ENCODE measurements at places on chromosomes 1 and 21.

DNA sequence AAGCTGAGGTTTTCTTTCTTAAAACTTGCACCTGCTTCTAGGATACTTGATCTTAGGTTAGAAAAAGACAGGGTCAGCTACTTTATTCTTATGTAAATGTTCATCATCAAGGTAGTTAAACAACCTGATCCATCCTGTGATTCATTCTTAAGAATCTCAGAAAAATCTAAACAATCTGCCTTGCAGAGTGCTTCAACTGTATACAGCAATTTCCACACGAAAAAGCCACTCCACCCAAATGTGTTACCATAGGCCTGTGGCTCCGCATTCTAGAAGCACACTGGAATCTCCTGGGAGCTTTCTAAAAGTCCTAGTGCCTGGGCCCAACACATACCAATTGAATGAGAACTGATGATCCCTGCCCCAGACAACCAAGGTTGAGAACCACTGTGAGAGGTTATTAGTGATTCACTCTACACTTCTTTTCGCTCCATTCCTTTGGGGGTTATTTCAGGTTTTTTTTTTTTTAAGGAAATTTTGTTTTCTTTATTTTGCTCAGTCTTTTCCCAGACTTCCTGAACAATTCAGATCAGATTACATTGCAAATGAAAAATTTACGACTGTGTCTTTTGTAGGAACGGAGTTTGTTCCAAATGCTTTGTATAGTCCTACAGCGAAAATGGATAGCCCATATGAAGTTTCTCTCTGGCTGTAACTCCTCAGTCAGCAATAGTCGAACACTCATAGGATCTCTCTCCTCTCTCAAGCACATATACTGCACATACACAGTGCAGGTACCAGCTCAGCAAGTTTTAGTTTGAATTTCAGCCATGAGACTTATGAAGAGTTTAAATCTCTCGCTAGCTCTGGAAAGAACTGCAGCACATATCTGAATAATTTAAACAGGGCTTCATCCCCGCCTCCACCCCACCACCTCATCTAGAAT, 16.1 kb downstream of the SMYD2 start:
- no peak for DNase-seq

DNA sequence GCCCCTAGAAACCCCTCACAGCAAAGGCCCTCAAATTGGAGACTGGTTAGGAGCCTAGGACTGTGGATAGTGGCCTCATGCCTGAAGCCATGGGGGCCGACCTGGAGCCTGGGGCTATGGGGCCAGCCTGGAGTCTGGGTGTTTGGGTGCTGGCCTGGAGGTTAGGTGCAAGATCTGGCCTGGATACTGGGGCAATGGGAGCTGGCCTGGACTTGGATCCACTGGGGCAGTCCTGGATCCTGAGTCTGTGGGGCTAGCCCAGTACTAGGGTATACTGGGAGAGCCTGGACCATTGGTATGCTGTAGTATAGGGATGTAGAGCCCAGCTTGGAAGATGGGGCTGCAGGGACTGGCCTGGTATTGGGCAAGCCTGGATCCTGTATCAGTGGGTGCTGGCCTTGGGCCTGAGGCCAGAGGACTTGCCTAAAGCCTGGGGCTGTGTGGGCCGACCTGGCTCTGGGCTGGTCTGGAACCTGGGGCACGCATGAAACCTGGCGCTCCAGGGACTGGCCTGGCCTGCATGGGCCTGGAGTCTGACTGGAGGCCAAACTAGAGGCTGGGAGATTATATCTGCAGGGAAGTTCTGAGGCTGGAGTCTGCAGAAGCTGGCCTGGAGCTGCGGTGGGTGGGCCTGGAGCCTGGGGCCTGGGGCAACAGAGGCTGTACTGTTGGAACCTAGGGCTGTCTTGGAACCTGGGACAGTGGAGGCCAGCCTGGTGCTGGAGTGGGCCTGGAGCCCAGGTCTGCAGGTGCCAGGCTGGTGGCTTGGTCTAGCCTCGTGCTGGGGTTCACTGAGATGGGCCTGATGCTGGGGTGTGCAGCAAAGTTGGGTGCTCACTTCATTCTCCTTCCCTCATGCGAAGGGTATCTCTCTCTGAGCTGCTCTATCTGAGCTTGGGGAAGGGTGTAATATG, 12.6 kb upstream of the DENND1B start:
- DNase-seq = no peak

DNA sequence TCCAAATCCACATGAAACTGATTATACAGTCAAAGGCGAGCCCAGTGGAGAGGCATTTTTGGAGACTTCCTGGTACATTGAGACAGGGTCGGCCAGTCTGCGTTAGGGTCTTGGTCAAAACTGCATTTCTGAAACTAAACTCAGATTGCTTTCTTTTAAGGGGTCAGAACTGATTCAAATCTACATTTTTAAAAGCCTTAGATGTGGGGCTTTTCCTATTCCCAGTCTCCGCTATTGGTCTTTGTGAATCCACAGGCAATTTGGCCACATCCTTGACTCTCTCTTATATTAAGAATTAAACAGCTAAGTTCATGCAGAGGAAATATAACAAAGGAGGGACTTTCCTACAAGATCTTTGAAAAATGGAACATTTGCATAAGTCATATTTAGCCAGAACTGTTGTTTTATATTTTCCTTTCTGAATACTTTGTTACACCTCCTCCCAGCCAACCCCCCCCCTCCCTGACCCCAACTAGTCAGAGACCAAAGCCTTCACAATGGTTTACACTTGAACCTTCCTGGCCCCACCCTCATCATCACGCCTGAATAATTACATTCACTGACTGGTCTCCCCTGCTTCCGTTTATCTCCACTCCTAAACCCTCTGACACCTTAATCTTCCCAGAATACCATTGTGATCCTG, 30.9 kb downstream of the SELL start:
- no peak for DNase-seq

GRCh38 chr1:1926346-1926811, 7.3 kb upstream of the TMEM52 start:
- DNase-seq = no peak

DNA sequence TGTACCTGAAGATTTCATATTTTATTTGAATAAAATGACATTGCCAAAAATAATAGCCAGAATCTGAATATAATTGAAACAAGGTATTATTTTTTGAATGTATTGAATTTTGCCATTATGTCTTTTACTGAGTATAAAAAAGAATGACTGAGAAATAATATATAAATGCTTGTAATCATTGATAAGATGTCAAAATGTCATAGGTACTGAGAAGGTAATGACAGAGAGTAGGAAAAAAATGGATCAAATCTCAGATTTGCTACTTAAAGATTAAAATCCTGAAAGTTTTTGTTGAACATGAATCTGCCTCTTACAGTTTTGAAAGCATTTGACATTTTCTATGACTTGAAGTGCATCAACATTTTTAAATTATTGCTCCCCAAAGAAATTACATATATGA, 1069.9 kb upstream of the ADGRL4 start:
- DNase-seq = no peak

All from SK-N-DZ (cell line).